Tibial nerve (tissue), 4 donors: ENCODE measurements at places on chromosomes 4 and X. TPM values are rescaled to one million over a fixed set of nuclear protein-coding genes. Genes with fewer than 3 reads are reported as not detected.

Gene PDHA2
- not detected for total RNA-seq

Gene F11
- 2.0 TPM for total RNA-seq

Gene WDR17
- 8.5 TPM for total RNA-seq

- H3K4me3 ChIP-seq, result no peak overlapping the region
- no peak overlapping the region for H3K27ac ChIP-seq
- no peak for DNase-seq
These were observed 19.7 kb downstream of the OCRL start for GRCh38 chrX:129559783-129560182.

GRCh38 chr4:34566091-34566490, 1678.2 kb downstream of the ARAP2 start:
- DNase-seq, result no peak
- H3K36me3 ChIP-seq, result no peaks in the 10 kb centered on the region
- no peak overlapping the region for H3K4me3 ChIP-seq
- H3K27me3 ChIP-seq, result no peaks in the 10 kb centered on the region
- no peak overlapping the region for H3K27ac ChIP-seq

- no peak for DNase-seq
- H3K4me1 ChIP-seq, result peaks cover 39% of the 10 kb centered on the region
- no peaks in the 10 kb centered on the region for H3K27me3 ChIP-seq
- no peak overlapping the region for H3K27ac ChIP-seq
- no peaks in the 10 kb centered on the region for H3K36me3 ChIP-seq
These were observed 101.5 kb downstream of the MGST2 start for GRCh38 chr4:139767168-139767567.

DNA sequence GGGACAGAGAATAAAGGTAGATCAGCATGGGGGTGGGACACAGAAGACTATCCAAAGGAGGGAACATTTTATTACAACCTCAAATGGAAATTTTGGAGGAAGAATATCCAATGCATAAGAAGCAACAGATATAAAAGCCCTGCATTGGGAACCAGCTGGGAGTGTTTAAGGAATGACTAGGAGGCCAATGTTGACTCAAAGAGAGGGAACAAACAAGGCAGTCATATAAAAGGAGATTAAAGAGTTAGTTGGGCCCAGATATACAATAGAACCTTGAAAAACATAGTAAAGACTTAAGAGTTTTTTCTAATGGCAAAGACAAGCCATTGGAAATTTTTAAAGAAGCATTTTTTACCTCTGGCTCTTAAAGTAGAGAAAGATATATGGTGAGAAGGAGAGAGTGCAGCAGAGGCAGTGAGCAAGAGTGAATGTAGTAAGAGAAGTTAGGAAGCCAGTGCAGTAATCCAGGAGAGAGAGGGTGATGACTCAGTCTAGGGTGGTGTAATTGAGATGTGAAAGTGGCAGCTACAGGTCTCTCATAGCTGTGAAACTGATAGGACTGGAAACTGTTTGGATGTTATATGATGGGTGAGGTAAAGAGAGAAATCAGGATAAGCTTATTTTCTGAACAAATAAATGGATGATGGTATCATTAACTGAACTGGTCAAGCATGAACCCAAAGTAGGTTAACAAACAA, 182.2 kb upstream of the ATOH1 start:
- H3K36me3 ChIP-seq, result no peaks in the 10 kb centered on the region
- no peaks in the 10 kb centered on the region for H3K4me1 ChIP-seq
- H3K27ac ChIP-seq, result no peak overlapping the region
- H3K4me3 ChIP-seq, result no peak overlapping the region
- DNase-seq, result no peak

DNA sequence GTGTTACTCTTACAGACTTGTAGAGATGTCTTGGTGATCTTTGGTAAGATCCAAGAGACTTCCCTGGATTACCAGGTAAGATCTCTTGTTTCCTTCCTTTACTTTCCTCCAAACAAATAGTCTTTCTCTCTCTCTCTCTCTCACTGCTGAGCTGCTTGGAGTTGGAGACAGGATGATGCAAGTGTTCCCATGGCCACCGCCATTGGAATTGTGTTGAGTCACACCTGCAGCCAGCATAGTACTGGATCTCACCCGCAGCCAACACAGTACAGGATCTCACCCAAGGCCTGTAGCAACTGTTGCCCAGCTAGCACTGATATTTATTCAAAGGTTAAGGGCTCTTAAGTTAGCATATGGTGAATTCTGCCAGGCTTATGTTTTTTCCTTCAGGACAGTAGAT, 1080.9 kb downstream of the FAT4 start:
- H3K36me3 ChIP-seq, result no peaks in the 10 kb centered on the region
- no peak overlapping the region for H3K27ac ChIP-seq
- no peak overlapping the region for H3K4me3 ChIP-seq
- DNase-seq, result no peak
- H3K4me1 ChIP-seq, result no peaks in the 10 kb centered on the region

- peak overlapping the region; percentile 32 for H3K27ac ChIP-seq
- H3K4me3 ChIP-seq, result no peak overlapping the region
- no peaks in the 10 kb centered on the region for H3K36me3 ChIP-seq
- H3K27me3 ChIP-seq, result no peaks in the 10 kb centered on the region
- H3K4me1 ChIP-seq, result no peaks in the 10 kb centered on the region
- DNase-seq, result peak; percentile 4
These were observed 64.6 kb upstream of the ENPP6 start for GRCh38 chr4:184282251-184282713.

- no peaks in the 10 kb centered on the region for H3K27me3 ChIP-seq
- H3K4me3 ChIP-seq, result no peak overlapping the region
- H3K27ac ChIP-seq, result no peak overlapping the region
- no peak for DNase-seq
These were observed 124.2 kb downstream of the ENOX2 start for GRCh38 chrX:130778773-130779172.

DNA sequence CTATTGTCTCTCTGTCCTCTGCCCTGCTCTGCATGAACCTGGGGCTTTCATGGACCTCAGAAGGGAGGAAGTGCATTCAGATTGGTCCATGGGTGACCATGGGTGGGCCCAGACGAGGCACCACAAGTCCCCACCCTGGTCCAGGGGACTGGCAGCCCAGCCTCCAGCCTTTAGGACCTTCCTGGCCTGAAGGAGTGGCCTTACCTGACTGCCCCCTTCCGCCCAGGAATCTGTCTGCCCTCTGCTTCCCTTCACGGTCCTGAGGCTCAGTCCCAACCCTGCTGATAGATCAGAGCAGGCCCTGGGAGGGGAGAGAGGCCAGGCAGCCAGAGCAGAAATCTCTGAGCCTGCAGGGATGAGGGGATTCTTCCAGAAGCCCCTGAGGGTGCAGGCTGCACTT, 455.4 kb downstream of the PCDH18 start:
- H3K4me1 ChIP-seq, result no peaks in the 10 kb centered on the region
- no peak overlapping the region for H3K4me3 ChIP-seq
- DNase-seq, result no peak

DNA sequence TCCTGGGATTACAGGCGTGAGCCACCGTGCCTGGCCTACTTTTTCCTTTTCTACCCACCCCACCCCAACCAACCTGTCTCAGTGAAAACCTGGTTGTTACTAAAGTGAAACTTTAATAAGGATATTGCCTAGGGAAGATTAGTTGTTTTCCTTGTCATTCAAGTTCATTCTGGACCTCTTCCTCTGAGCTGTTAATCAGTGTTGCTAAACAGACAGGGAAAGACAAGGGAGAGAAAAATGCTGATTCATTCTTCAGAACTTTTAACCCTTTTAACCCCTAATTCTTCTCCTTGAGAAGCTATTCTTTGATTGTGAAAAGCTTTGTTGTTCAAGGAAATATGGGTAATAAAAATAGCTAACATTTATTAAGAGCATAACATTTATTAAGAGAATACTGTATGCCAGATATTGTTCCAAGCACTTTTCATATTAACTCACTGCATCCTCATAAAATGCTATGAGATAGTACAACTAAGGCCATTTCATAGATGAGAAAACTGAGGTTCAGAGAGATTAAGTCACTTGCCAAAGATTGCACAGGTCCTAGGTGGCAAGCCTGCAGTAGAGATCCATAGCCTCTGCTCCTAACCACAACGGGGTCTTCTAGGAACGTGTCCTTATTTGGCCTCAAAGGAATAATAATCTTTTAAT, 34.8 kb downstream of the OSTC start:
- no peak overlapping the region for H3K27ac ChIP-seq
- no peaks in the 10 kb centered on the region for H3K36me3 ChIP-seq
- no peak for DNase-seq
- H3K4me3 ChIP-seq, result no peak overlapping the region

- H3K4me3 ChIP-seq, result no peak overlapping the region
- no peaks in the 10 kb centered on the region for H3K4me1 ChIP-seq
- no peaks in the 10 kb centered on the region for H3K27me3 ChIP-seq
- H3K36me3 ChIP-seq, result no peaks in the 10 kb centered on the region
- H3K27ac ChIP-seq, result no peak overlapping the region
These were observed 368.7 kb downstream of the MID1IP1 start for GRCh38 chrX:39169976-39170375.

DNA sequence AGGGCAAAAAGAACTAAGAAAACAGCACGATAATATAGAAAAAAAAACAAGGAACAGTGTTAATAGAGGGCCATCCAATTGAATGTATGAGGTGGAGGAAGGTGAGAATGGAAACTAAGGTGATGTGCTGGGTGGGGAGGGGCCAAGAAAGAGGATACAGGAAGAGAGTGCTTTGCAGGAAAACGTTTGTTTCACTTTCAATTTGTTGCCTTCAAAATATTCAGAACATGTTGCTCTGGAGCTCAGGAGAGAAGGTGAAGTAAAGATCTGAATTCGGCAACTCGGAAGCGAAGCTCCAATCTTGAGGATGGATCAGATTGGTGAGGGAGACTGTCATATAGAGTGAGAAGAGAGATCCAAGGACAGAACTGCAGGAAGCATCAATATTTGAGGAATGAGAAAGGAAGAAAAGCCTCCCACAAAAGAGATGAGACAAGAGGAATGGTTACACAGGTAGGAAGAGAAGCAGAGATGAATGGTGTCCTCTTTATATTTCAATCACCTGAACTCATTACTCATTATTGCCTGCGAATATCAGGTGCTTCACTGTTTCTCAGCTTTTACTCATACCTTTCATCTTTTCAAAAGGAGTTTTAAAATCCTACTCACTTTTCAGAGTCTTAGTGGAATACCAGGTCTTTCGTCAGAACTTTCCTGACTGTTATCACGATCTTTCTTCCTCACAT, 14.7 kb upstream of the SEC24D start:
- no peaks in the 10 kb centered on the region for H3K27me3 ChIP-seq
- no peak overlapping the region for H3K4me3 ChIP-seq
- H3K36me3 ChIP-seq, result no peaks in the 10 kb centered on the region
- H3K4me1 ChIP-seq, result no peaks in the 10 kb centered on the region

DNA sequence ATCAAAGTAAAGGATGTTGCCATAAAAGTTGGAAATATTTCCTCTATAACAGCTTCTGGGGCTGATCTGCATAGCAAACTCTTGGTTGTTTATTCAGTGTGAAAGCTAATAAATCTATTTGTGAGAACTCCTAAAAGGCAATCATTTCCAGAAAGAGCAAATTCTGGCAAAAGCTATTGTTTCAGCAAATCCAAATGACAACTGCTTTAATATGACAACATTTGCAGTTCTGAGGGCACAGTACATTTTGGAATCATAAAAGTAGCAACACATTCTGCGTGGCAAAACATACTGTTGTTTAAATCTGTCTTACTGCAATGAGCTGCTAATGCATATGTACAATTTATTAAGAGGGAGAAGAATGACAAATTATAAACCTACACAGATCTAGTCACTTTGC, 818.1 kb downstream of the FSTL5 start:
- no peaks in the 10 kb centered on the region for H3K4me1 ChIP-seq
- H3K36me3 ChIP-seq, result no peaks in the 10 kb centered on the region
- H3K27me3 ChIP-seq, result no peaks in the 10 kb centered on the region
- no peak for DNase-seq
- no peak overlapping the region for H3K4me3 ChIP-seq
- no peak overlapping the region for H3K27ac ChIP-seq

GRCh38 chrX:22323541-22323940, 50.8 kb downstream of the CBLL2 start:
- H3K27ac ChIP-seq, result no peak overlapping the region
- no peaks in the 10 kb centered on the region for H3K36me3 ChIP-seq
- DNase-seq, result no peak
- no peak overlapping the region for H3K4me3 ChIP-seq

DNA sequence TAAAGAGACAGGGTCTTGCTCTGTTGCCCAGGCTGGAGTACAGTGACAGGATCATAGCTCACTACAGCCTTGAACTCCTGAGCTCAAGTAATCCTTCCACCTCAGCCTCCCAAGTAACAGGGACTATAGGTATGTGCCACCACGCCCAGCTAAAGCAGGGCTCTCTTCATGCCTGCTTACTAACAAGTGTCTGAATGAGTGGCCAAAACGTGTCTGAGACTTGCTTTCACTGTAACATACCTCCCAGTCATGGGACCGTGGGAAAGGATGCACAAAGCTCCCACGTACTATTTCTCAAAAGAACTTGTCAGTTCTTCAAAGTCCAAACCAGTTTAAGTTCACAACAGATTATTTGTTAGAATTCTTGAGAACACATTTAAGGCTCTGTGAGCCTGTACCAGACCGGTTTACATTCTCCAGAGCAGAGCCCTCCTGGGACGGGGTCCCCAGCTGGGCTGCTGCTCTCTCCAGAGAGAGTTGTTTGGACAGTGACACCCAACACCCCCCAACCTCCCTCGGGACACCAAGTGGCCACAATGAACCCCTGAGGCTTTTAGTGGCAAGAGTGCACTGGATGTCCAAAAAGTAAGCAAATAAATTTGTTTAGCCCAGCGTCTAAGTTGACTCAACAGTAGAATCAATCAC, 24.1 kb downstream of the SH3KBP1 start:
- H3K4me1 ChIP-seq, result no peaks in the 10 kb centered on the region
- no peaks in the 10 kb centered on the region for H3K36me3 ChIP-seq
- H3K27ac ChIP-seq, result peak overlapping the region; percentile 10
- no peak overlapping the region for H3K4me3 ChIP-seq
- DNase-seq, result no peak
- H3K27me3 ChIP-seq, result no peaks in the 10 kb centered on the region

- H3K27ac ChIP-seq, result no peak overlapping the region
- H3K27me3 ChIP-seq, result no peaks in the 10 kb centered on the region
- H3K4me3 ChIP-seq, result no peak overlapping the region
- H3K4me1 ChIP-seq, result no peaks in the 10 kb centered on the region
- peaks cover 90% of the 10 kb centered on the region for H3K36me3 ChIP-seq
These were observed 18.1 kb upstream of the ADAD1 start for GRCh38 chr4:122360754-122361153.

DNA sequence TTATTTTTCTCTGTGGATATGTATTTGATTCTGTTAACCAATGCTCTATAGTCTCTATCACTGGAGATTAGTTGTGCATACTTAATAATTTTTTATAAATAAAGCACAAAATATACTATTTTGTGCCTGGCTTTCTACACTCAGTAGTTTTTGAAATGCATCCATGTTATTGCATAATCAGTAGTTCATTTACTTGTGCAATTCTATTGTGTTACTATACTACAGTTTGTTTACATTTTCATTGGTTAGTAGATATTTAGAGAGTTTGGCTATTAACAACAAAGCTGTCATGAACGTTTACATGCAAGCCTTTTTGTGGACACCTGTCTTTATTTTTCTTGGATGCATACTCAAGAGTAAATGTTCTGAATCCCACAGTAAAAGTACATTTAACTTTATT, 265.0 kb upstream of the FAT4 start:
- no peaks in the 10 kb centered on the region for H3K4me1 ChIP-seq
- DNase-seq, result no peak
- no peaks in the 10 kb centered on the region for H3K27me3 ChIP-seq
- H3K36me3 ChIP-seq, result no peaks in the 10 kb centered on the region
